ENCODE measurements at places on chromosomes 6 and 20. TPM values are rescaled to one million over a fixed set of nuclear protein-coding genes. Genes with fewer than 3 reads are reported as not detected.

C20orf141 gene
- not detected for total RNA-seq

LAMA5 gene
- 6.5 TPM for total RNA-seq

MAP1LC3A gene
- 17.5 TPM for total RNA-seq

HCK gene
- not detected for total RNA-seq

TMEM244 gene
- not detected for total RNA-seq

MMS22L gene
- total RNA-seq = 7.4 TPM

SAMD10 gene
- total RNA-seq = 2.4 TPM

CGA gene
- not detected for total RNA-seq

PBX2 gene
- 36.2 TPM for total RNA-seq

TDRD6 gene
- total RNA-seq = 0.05 TPM
